Stimulated activated CD8-positive, alpha-beta memory T cell treated with anti-CD3 and anti-CD28 coated beads, Interleukin-7, amount 100 ng/mL, for 48 hours (primary cell): ENCODE measurements at places on chromosomes 7 and 10.

DNA sequence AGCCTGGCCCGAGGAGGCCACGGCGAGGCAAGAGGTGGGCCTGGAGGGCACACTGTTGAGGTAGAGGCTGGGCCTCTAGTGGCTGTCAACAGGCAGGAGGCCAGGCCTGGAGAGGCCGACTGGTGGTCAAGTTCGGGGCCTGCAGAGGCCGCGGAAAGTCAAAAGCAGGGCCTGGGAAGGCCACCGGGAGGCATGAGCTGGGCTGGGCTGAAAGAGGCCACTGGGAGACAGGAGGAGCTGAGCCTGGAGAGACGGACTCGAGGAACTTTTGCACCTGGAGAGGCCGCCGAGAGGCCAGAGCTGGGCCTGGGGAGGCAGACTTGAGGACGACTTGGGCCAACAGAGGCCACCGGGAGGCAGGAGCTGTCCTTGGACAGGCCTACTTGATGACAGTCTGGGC lies 321.2 kb downstream of the ZNF479 start:
- no peak for DNase-seq

DNA sequence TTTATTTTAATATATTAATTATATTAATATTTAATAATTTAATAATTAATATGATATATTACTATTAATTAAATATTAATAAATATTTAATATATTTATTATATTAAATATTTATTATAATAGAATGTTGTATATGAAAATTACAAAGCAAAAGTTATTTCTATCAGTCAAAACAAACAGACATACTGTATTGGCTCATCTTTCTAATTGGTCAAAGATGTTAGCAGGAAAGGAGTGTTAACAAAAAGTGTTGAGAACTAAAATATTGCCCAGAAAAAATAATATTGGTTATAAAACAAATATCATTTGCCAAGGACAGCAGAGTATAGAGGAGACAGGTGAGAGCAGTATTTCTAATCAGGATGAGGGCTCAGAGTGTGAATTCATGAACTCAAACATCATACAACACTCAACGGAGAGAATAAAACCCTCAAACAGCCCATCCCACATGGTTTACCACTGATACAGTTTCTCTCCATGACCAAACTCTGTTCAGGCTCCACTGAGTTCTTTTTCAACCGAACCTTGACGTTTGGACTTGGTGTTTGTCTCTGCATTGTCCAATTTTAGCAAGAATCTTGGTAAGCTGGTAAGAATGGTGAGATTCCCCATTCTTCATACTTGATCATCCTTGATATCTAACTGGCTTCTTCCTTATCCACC lies 58.0 kb downstream of the TSPAN12 start:
- DNase-seq, result no peak

GRCh38 chr10:89163265-89163995 lies 43.7 kb downstream of the CH25H start:
- peak; percentile 33 for DNase-seq

DNA sequence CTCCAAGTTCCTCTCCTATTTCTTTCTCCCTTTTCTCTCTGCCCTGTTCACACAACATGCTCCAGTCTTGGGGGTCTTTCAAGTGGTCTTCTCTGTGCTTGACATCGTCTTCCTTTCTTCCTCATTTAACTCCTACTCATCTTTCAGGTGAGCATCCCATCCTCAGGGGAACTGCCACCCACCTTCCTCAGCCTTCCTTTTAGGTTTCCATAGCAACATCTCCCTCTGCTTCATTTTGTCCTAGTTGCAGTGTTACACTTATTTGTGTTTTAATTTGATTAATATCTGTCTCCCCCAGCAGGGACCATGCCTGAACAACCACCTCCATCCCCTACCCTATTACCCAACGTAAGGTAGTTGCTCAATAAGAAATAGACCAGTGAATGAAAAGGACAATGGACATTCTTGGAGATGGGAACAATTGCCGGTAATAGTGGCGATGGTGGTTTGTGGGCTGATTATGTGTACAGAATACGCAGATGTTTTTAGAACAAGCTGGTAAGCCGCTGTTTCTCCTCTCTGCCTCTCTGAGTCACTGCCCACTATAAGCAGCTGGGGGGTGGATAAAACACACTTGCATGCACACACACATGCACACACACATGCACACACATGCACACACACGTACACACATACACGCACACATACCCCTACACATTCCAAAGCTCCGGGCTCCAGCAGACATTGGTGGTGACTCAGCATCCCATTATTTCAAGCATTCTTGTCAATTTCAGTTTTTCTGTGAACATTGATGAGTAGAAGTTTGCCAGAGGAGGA lies 251.6 kb downstream of the GATA3 start:
- DNase-seq, result no peak

DNA sequence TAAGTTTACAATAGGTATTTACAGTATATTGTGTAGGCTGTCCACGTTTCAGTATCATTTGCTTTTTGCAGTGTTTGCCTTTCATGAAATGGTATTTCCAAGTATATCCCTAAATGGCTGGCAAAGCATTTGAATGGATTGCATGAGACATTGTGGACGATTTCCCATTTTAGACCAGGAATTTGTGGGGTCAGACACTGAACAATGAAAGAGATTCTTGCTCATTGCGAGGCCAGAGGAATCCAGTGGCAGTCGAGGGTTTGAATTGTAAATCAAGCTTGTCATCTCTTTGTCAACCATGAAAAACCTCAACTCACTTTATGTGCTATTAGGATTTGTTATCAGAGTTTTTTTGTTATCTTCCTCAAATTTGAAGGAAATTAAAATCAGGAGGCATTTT lies 70.8 kb downstream of the CREB5 start:
- no peak for DNase-seq

- no peak for DNase-seq
Observed at GRCh38 chr10:86439544-86439943, 72.9 kb upstream of the GRID1 start.

DNA sequence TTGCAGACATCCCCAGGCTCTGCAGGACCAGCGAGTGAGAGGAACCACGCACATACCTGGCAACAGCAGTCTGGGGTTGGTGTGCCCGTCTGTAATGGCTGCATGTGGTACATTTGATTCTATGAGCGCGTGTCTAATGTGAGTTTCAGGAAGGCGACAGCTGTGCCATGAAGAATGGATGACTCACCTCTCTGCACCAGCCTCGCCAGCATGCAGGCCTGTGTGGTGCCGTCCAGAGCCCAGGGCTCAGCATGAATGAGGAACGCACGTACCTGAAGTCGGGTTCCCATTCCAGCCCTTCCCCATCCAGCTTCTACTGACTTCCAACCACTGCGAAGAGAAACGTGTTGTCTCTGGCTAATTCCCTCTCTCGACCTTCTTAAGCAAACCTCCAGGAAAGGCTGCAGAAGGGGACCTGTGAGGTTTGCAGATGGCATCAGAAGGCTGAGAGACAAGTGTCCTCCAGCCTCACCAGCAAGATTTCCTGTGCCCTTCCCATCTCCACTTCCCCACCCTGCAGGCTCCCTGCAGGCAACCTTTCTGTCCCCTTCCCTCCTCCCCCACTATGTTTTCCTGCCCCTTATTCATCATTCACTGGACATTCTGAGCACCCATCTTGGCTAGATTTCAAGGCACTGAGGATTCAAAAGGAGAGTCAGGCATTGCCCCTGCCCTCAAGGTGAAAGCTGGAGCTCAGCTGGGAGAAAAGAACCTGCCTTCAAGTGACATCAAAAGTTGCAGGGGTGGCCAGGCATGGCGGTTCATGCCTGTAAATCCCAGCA lies 54.3 kb downstream of the ASB13 start:
- no peak for DNase-seq

- DNase-seq, result no peak
Observed at GRCh38 chr10:132910901-132911785, 31.2 kb downstream of the CFAP46 start.

- DNase-seq, result no peak
Observed at GRCh38 chr10:27820637-27821036, 75.0 kb upstream of the MKX start.

- DNase-seq, result no peak
Observed at GRCh38 chr10:76309741-76310587, 878.5 kb downstream of the LRMDA start.

GRCh38 chr7:39054731-39055130 lies 77.0 kb downstream of the POU6F2 start:
- no peak for DNase-seq

DNA sequence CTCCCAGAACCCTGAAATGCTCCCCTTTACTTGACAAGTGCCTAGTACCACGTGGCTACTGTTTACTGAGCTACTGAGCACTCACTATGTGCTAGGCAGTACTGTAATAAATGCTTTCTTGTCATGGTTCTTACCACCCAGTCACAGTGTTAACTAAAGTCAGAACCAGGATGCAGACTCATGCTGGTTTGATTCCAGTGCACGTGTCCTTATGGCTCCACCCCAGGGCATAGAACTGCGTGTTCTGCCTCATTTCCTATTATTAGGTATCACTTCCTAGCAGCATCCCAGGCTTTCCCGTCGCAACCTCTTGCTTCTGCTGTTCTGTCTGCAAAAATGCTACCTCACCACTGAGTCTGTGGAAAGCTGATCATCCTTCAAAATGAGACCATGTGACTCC lies 71.7 kb upstream of the DOCK1 start:
- DNase-seq, result no peak

DNA sequence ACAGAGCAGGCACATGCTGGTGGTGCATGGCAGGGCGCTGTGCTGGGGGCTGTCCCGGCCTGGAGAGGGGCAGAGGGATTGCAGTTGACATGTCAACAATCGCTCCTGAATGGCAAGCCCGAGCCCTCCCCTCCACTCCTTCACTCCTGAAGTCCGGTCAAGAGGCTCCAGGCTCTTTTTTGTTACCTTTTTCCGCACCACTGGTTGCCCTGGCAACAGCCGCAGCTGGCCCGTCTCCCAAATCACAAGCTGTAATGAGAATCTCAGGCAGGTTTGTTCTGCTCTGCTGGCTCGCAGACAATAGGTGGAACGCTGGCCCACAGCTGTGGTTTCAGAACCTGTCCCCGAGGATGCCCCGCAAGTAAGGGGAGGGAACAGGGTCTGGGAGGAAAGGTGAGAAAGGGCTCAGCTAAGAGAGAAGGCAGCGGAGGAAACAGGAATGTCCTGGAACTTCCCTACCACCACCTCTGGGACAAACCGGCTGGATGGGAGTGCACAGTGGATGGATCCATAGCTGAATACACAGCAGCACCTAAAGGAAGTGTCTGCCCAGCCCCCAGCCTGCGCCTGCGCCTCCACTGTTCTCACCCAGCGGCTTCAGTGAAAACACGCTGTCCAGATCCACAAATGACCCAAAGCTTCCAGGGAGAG lies 58.9 kb downstream of the CALML3 start:
- DNase-seq, result no peak

- no peak for DNase-seq
Observed at GRCh38 chr10:29443745-29444523, 155.1 kb downstream of the LYZL1 start.

- DNase-seq, result no peak
Observed at GRCh38 chr7:1367501-1368183, 91.6 kb downstream of the MICALL2 start.

DNA sequence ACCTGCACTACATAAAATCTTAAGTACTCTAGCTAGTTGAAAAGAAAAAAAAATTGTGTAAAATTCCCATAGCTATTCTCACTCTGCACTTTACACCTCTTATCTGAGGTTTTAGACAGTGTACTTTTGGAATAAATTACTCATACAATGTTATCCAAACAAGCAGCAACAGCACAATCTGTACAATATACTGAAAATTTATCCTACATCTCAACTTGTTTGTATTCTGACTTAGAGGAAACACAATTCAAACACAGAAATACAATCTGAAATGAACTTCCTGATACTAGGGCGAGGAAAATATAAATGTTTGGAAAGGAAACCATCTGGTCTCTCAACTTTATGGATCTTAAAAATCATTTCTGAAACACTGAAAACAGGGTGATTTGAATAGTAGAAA lies 381.7 kb downstream of the THSD7A start:
- DNase-seq, result no peak

- no peak for DNase-seq
Observed at GRCh38 chr7:30511973-30512662, 7.5 kb upstream of the GGCT start.

DNA sequence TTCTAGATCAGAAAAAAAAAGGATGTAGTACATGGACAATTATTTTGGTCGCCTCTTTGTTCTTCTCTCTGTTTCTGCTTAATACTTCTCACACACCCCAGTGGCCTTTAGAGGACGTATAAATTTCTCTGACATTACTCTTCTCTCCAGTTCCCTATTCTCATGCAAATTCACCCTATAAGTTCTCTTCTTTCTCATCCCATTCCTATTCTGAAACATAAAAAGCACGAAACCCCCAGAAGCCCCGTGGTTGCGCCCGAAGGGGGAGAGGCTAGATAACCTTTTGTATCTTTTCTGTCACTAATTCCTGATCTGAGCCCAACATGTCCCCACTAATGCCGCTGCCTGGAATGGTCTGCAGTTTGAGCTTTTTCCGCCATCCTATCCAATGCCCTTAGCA lies 136.9 kb downstream of the SKIDA1 start:
- DNase-seq, result no peak
